ENCODE measurements at places on chromosomes 1 and 21. TPM values are rescaled to one million over a fixed set of nuclear protein-coding genes. Genes with fewer than 3 reads are reported as not detected.

SLC44A3 gene
- 2.9 TPM for total RNA-seq

SPRR2B gene
- not detected for total RNA-seq

OR2T33 gene
- total RNA-seq = not detected

NBPF11 gene
- total RNA-seq = 8.5 TPM

KCNA2 gene
- 1.5 TPM for total RNA-seq

TNNT2 gene
- total RNA-seq = 7.5 TPM

NR5A2 gene
- total RNA-seq = 8.8 TPM

PRPF38B gene
- total RNA-seq = 40.5 TPM

LCE1D gene
- not detected for total RNA-seq

ZNF683 gene
- total RNA-seq = not detected

OR13G1 gene
- total RNA-seq = not detected

UTP11 gene
- 61.3 TPM for total RNA-seq

KRTAP10-4 gene
- not detected for total RNA-seq

RSPH1 gene
- not detected for total RNA-seq

CCDC185 gene
- 0.56 TPM for total RNA-seq

GNG4 gene
- total RNA-seq = 53.5 TPM

TMEM200B gene
- total RNA-seq = 8.7 TPM

SLC6A17 gene
- total RNA-seq = 0.27 TPM

MTOR gene
- total RNA-seq = 82.1 TPM

FGGY gene
- 21.4 TPM for total RNA-seq

UTS2 gene
- total RNA-seq = not detected

HPCAL4 gene
- total RNA-seq = 1.1 TPM

CFHR5 gene
- not detected for total RNA-seq

PRR9 gene
- total RNA-seq = not detected

COL8A2 gene
- total RNA-seq = 5.0 TPM

SYT11 gene
- total RNA-seq = 15.9 TPM

CHI3L2 gene
- not detected for total RNA-seq

KCNC4 gene
- total RNA-seq = 10.5 TPM
